ENCODE measurements at places on chromosomes 16 and 17.

- no peak for DNase-seq
Measured at GRCh38 chr17:18380471-18381157, 3.0 kb downstream of the EVPLL start.

DNA sequence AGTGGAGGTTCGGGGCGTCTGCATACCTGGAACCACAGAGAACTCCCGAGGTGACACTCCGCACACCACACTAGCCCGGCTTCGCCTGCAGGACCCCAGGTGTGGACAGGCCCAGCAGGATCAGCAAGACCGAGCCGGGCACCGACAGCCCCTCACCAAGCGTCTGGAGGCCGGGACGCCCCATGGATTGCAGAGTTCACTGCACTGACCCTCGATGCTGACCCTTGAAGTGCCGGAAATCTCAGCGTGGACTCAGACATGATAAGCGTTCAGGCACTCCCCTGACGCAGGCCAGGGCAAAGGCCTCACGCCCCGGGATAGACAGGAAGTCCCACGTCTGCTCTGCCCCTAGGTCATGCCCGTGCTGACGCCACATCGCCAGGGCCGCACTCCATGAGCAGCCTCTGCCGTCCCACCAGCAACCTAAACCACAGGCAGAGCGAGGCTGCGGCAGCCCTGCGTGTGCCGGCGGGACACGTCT is 26.0 kb downstream of the ACSF3 start:
- DNase-seq, result no peak

GRCh38 chr17:7218166-7218565 is 1.5 kb downstream of the DLG4 start:
- DNase-seq, result no peak

DNA sequence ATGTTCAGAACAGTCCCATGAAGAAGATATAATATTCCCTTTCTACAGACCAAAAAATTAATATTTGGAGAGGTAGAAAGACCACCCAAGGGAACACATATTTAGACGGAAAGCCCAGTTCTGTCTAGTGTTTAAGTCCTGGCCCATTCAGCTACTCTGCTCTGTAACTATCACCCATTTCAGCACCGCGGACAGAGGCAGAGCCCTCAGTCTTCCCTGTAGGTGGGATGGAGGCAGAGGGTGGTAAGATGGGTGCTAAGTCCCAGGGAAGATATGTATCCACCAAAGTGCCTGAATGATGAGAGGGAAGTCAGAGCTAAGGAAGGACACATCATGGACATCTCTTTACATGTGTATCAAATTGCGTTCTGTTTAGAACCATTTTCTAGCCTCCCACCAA is 27.8 kb upstream of the C16orf78 start:
- DNase-seq, result no peak

DNA sequence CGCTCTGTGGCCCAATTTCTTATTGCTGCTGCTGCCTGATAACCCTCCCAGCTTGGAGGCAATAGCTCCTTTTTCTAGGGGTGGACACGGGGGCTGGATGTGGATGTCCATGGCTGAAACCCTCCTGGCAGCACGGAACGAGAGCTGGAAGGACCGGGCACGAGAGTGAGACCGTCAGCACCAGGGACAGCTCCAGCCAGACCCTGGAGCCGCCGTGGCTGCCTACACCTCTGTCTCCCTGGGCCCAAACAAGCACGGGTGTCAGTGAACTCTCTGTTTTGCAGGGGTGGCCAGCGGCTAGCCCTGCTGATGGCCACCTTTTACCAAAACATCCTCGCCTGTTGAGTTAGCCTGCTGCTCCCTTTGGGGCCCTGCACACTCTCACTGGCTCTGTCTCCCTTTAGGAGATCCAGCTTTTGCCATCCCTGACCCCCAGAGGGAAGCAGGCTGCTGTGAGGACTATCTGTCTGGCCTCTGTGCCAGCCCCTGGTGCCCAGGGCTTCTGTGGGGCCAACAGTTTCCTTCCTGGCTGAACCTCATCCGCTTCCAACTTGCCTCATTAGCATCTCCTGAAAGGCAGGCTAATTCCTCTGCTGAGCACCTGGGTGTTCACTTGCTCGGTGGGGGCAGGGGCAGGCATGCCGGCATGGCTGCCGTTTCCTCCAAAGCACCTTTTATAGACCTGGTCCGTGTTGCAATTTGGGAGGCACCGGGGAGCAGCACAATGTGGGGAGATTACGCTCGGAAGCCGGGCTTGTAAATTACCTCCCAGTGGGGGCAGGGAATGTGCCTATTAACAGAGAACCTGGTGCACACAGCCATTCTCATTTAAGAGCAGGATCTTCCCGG is 118.1 kb downstream of the ENGASE start:
- no peak for DNase-seq

DNA sequence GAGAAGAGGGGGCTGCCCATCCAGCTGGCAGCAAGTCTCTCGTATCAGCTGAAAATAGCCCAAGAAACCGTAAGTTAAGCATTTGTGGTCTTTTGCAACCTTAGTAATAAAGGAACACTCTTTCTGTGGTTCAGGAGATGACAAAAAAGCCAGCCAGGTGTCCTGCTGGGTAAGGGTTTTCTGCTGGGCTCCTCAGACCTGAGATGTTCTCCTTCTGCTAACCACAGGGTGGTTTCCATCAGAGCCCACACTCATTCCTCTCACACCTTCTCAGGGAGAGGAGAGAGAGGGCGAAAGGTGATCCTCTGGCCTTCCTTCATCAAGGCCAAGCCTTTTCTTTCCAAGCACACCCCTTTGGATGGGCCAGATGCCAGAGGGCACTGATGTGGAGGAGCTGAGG is 70.7 kb downstream of the TEX14 start:
- no peak for DNase-seq

- DNase-seq, result no peak
Measured at GRCh38 chr16:15415511-15415985, 18.8 kb upstream of the BMERB1 start.

DNA sequence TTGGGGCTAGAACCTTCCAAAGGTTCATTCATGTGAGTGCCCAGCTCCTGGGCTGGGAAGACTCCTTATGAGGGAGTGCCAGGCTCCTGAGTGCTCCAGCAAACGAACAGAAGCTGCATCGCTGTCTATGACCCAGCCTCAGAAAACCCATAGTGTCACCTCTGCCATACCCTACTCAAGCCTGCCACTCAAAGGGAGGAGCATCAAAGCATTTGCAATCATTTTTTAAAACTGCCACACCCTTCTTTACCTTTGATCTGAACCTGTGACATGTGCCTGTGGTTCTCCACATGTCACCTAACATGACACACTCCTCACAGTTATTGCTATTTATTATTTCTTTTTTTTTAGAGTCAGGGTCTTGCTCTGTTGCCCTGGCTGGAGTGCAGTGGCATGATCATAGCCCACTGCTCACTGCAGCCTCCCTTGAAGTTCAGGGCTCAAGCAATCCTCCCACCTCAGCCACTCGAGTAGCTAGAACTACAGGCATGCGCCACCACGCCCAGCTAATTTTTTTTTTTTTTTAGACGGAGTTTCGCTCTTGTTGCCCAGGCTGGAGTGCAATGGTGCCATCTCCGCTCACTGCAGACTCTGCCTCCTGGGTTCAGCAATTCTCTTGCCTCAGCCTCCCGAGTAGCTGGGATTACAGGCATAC is 7.3 kb upstream of the KDM8 start:
- no peak for DNase-seq

GRCh38 chr17:37489197-37490001 is at the start of gene DUSP14:
Gene DUSP14 (plus strand): TSS chr17:37489891. CDS start chr17:37512273, 22,382 bp downstream.
- DNase-seq, result no peak

DNA sequence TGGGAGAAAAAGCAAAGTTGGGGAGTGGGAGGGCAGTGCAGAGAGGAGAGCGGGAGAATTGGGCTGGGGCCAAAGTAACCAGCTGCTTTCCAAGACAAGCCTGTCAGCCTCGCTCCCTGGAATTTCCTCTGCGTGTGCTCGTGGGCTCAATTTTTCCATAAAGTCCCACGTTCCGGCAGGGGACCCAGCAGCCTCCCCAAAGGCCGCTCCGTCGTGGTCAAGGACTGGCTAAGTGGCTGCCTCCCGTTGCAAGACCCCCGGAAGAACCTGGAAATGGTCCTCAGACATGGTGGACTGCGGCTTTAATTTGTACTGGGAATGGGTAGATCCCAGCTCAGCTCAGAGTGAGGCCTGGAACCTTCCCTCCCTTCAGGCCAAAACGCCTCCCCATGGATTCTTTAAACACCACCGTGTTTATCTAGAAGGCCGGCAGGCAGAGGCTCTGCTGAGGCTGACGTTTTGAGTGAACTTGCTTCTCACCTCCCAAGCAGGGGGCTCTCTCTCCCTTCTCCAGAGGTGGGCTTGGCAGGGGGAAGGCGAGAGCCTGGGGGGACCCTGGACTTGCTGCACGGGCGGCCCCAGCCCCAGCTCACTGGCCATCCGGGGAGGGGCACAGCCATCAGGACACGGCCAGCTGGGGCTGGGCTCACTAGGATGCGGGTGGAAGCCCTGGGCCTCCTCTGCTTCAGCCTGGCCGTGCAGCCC is 190.0 kb downstream of the C16orf95 start:
- DNase-seq, result no peak

DNA sequence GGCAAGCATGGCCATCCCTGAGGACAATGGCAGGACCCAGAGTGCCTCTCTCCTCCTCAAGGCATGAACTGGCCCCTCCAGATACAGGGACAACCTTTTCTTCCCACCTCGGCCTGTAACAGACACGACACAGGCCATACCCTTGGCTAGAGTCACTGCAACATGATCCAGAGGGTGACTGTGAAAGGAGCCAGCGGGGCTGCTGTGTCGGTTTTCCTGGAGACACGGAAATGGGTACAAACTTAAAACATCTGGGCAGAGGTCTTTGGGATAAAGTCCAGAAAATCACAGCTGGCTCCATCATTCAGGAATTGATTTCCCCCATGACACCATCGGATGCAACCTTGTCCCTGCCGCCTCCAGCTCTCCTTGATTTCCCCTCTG is 5.3 kb downstream of the CEP295NL start:
- no peak for DNase-seq

GRCh38 chr16:67423611-67424260 is 7.2 kb upstream of the HSD11B2 start:
- no peak for DNase-seq

- DNase-seq, result peak; percentile 38
Measured at GRCh38 chr17:63516910-63517824, 6.0 kb upstream of the KCNH6 start.

- DNase-seq, result no peak
Measured at GRCh38 chr17:35185849-35186248, 8.3 kb downstream of the SLC35G3 start.
